ENCODE measurements at places on chromosomes 5 and 9. TPM values are rescaled to one million over a fixed set of nuclear protein-coding genes. Genes with fewer than 3 reads are reported as not detected.

F12 gene
- 2.0 TPM for total RNA-seq

ADAMTS19 gene
- 23.3 TPM for total RNA-seq

C9orf153 gene
- total RNA-seq: not detected

PHF24 gene
- 1.8 TPM for total RNA-seq

TPM2 gene
- total RNA-seq: 241 TPM

KCTD16 gene
- 1.1 TPM for total RNA-seq

GRCh38 chr5:38532165-38532669, 24.2 kb downstream of the LIFR start:
- DNase-seq: peak; percentile 66
- no peaks in the 10 kb centered on the region for H3K36me3 ChIP-seq
- no peaks in the 10 kb centered on the region for H3K27me3 ChIP-seq
- H3K4me1 ChIP-seq: peaks cover 5% of the 10 kb centered on the region
- H3K27ac ChIP-seq: no peak overlapping the region

- H3K4me3 ChIP-seq: no peak within 1 kb of the TSS
- H3K36me3 ChIP-seq: no peaks in the 10 kb centered on the region
- H3K27ac ChIP-seq: no peak within 1 kb of the TSS
- no peaks in the 10 kb centered on the region for H3K27me3 ChIP-seq
These were observed at the start of gene S100Z for GRCh38 chr5:76849419-76850291. TSS of gene S100Z (plus strand) at chr5:76850014. CDS start at chr5:76875360, 25,346 bp downstream.

DNA sequence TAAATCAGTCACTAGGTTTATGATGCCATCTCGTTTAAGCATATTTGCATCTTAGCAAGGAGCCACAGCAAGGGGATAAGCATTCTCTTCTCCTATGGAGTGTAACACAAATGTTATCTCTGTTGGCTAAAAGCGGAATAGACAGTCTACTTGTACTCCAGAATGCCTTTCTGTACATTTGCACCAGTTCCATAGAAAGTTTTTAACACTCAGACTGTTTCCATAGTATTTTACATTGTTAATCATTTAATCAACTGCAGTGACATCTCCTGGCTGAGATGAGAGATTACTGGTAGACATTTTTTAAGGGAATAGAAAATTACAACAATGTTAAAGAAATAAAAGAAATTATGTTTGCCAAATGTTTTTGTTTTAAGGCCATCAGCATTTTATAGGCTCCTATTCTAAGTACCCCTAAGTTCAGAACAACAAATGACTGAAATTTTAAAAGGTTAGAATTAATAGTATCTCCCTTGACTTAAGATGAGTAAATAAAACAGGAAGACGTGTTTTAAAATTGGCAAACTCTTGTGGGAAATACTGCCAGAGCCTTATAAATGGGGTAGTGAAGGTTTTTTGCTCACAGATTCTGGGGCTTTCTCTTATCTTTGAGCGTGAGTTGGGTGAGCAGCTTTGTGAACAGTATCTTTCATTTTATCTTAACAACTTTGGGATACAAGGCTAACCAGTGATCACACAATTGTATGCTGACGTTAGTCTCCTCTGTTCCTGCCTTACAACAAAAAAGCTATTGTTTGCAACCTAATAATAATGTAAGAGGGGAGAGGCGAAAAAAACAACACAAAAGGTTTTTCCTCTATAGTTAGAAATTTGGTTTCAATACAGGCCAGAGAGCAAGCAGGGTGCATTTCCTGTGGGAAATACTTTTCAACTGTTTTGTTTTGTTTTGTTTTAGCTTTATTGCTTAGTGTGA, 294.3 kb downstream of the FBXL7 start:
- no peak overlapping the region for H3K27ac ChIP-seq
- no peaks in the 10 kb centered on the region for H3K36me3 ChIP-seq
- DNase-seq: no peak
- H3K27me3 ChIP-seq: no peaks in the 10 kb centered on the region
- no peak overlapping the region for H3K4me3 ChIP-seq

GRCh38 chr5:161745392-161745791, 59.9 kb downstream of the GABRA6 start:
- no peaks in the 10 kb centered on the region for H3K27me3 ChIP-seq
- H3K36me3 ChIP-seq: no peaks in the 10 kb centered on the region
- H3K27ac ChIP-seq: no peak overlapping the region
- H3K4me3 ChIP-seq: no peak overlapping the region
- H3K4me1 ChIP-seq: no peaks in the 10 kb centered on the region

GRCh38 chr5:135062216-135063055, 28.4 kb upstream of the PITX1 start:
- no peak overlapping the region for H3K27ac ChIP-seq
- no peak overlapping the region for H3K4me3 ChIP-seq
- peaks cover 100% of the 10 kb centered on the region for H3K27me3 ChIP-seq
- no peaks in the 10 kb centered on the region for H3K4me1 ChIP-seq
- no peaks in the 10 kb centered on the region for H3K36me3 ChIP-seq

GRCh38 chr9:87338088-87338989, 159.3 kb upstream of the DAPK1 start:
- H3K27me3 ChIP-seq: peaks cover 19% of the 10 kb centered on the region
- H3K36me3 ChIP-seq: no peaks in the 10 kb centered on the region
- H3K27ac ChIP-seq: no peak overlapping the region
- peaks cover 15% of the 10 kb centered on the region for H3K4me1 ChIP-seq
- H3K4me3 ChIP-seq: peak overlapping the region; percentile 67
